Upper lobe of left lung (tissue), 6 donors: ENCODE measurements at places on chromosomes 2 and 18. TPM values are rescaled to one million over a fixed set of nuclear protein-coding genes. Genes with fewer than 3 reads are reported as not detected.

Gene IL37
- total RNA-seq: not detected

GRCh38 chr2:190684931-190685330 lies 36.0 kb downstream of the NAB1 start:
- no peak for DNase-seq

Gene SERPINB12
- total RNA-seq: not detected

Gene CDKL4
- total RNA-seq: 0.97 TPM

DNA sequence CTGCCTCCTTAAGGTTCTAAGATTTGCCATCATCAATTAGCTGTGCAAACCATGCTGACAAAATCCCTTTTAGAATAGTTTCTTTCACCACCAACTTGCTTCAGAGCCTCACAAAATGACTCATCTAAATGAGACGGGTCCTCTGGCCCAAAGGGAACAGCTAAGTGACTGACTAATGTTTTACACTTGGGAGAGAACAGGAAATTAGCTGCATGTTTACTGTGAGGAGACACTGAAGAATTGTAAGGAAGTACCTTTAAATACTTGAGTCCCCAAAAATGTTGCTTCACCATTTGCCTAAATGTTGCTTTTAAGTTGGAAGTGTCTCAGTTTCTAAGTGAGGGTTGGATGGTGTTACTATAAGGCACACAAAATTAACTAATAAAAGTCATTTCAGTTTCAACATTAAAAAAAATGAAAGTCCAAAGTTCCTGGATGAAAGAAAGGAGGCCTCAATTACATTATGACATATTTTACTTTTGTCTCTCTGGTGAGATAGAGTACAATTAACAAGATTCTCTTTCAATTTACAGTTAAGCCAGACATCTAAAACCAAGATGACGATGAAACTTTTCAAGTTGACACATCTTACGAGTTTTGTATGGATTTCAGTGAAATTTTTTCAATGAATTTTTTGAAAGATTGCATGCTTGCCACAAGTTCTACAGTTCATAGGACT lies 229.1 kb upstream of the FN1 start:
- DNase-seq: no peak

DNA sequence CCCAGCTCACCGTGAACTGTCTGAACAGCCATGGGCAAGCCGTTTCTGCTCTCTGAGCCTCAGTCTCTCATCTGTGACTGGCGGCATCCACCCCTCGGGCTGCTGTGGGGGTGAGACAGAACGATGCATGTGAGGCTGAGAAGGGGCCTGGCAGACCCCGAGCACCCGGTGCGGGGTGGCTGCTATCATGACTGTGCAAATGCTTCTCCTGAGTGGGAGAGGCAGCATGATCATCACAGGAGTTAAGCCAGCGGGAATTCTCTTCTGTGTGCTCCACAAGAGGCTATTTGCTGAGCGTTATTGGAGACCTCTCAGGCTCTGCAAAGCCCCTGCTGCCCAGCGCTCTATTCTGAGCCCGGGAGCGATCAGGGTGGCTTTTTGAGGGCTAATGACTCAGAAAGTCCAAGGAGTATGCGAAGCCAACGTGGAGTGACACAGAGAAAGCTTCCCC lies 45.8 kb upstream of the ID2 start:
- DNase-seq: no peak

Gene NBEAL1
- total RNA-seq: 92.2 TPM

- DNase-seq: peak; percentile 50
Observed at GRCh38 chr2:55437515-55438390, 18.1 kb upstream of the CCDC88A start.

Gene CFC1
- total RNA-seq: 0.34 TPM

Gene FOXD4L1
- 0.43 TPM for total RNA-seq

DNA sequence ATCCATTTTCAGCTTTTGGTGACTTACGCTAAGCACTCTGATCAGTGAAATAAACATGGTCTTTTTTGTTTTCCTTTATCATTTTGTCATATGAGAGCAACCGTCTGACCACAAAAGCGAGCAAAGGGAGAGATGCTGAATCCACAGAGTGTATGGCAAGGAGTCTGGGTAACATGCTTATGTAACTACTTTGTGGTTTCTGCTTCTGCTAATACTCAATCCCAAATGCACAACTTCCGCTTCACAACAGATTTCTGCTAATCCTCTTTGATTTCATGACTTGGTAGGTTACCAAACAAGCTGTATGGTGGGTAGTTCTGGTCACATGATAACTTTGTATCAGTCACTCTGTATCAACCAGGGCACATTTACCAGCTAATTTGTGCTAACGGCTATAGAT lies 908.4 kb upstream of the CRIM1 start:
- no peak for DNase-seq

- no peak for DNase-seq
Observed at GRCh38 chr2:101622210-101623030, 75.1 kb upstream of the MAP4K4 start.

- DNase-seq: peak; percentile 53
Observed at GRCh38 chr2:44778221-44778654, 163.3 kb upstream of the SIX3 start.

- no peak for DNase-seq
Observed at GRCh38 chr2:202114795-202115194, 41.7 kb downstream of the KIAA2012 start.

Gene ATP6V1C2
- 0.81 TPM for total RNA-seq

Gene SCN7A
- 54.0 TPM for total RNA-seq

- DNase-seq: no peak
Observed at GRCh38 chr18:35938158-35938557, 34.3 kb upstream of the RMP24 start.

DNA sequence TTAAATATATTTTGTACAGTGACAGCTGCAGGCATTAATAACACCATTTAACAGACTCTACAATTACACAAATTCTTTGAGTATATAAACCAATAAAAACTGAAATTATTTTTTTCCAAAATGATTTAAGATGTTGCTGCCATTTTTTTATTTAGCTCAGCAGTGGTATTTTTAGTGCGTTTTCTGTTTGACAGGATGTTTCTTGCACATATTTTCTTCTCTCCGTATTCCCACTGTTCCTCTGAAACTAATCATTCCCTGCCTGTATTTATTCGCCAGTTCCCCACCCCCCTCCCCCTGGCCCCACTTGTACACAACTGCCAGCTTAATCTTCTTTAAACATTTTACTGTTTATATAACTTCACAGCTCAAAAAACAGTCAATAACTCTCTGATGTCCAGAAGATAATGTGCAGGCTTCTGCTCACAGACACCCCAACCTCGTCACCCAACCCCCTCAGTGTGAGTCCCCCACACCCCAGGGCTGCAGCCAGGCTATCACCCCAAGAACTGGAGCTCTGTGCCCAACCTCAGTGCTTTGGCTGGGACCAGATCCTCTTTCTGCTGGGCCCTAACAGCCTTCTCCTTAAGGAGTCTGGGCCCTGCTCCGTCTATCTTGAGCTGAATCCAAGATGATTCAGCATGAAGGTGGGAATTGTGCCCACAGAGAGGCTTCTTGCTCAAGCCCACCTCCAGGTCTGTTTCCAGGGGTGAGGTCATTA lies 41.6 kb upstream of the MAP4K4 start:
- no peak for DNase-seq

Gene ITGAV
- total RNA-seq: 19.9 TPM

Gene ADD2
- total RNA-seq: 0.69 TPM

DNA sequence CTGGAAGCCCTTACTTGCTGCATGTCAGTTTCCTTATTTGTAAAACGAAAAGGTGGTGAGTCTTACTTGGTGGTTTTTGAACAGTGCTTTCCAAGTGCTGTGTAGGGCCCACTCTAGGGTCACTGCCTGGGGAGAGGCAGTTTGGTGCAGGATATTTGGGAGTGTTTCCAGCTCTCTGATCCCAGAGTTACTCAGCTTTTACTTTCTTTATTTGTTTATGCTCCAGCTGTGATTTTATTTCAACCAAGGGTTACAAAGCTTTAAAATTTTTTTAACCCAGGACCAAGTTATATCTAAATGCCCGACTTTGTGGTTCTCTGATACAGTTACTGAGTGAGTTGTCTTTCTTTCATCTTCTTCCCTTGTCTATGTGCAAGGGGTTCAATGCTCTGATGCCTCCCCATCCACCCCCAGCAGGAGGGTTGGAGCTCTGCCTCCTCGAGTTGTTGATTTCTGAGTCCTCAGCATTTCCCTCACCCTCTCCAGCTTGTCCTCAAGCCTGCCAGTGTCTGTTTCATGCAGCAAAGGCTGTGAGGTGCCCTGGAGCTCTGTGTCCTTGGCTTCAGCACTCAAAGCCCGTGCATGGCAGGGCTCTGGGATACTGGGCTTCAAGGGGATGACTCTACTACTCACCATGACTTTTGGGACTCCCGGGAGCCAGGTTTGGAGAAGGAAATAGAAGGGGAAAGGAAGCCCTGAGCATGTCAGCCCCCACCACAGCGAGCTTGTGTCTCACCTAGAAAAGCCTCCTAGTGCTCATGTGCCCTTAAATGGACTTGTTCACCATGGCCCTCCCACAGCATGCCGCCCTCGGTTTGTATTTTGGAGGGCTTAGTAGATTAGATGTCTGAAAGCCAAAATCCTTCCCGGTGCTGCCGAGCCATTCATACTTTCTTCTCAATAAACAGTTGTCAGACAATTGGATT lies 236.8 kb downstream of the SETBP1 start:
- DNase-seq: no peak

DNA sequence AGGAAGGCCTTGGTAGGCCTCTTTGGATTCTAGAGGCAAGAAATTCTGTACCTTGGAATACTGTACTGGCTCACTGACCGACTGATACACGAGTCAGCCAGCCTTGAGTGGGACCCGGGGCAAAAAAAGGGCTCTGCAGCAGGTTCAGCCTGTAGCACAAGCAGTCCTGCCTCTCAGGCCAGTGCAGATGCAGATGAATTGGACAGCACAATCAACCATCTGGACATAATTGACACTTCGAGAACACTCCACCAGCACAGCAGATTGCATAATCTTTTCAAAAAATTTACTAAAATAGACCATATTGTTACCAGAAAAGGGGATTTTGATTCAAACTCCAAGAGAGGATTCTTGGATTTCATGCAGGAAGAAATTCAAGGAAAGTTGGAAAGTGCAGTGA lies 241.6 kb downstream of the RPIA start:
- DNase-seq: no peak

GRCh38 chr2:229243890-229244560 lies 27.1 kb downstream of the PID1 start:
- DNase-seq: no peak

- no peak for DNase-seq
Observed at GRCh38 chr2:85485815-85486214, 53.2 kb upstream of the MAT2A start.

Gene DOK6
- total RNA-seq: 6.1 TPM

GRCh38 chr2:168192839-168193616 lies 54.4 kb downstream of the STK39 start:
- DNase-seq: no peak
